ENCODE measurements at places on chromosomes 11 and 22.

GRCh38 chr22:17476838-17477237, 86.5 kb upstream of the SLC25A18 start:
- DNase-seq, result no peak

- no peak for DNase-seq
Measured at GRCh38 chr11:440065-441042, 1.5 kb downstream of the ANO9 start.

GRCh38 chr11:94958121-94958696, 15.1 kb downstream of the CWC15 start:
- no peak for DNase-seq

GRCh38 chr11:83118814-83119213, 38.1 kb upstream of the PCF11 start:
- no peak for DNase-seq

- no peak for DNase-seq
Measured at GRCh38 chr11:48170241-48171233, 46.1 kb upstream of the OR4B1 start.

- no peak for DNase-seq
Measured at GRCh38 chr11:24198481-24198880, 298.4 kb upstream of the LUZP2 start.

GRCh38 chr22:49070501-49070900, 757.2 kb downstream of the BRD1 start:
- no peak for DNase-seq

GRCh38 chr22:50271519-50271970, 1.4 kb upstream of the MAPK11 start:
- no peak for DNase-seq

GRCh38 chr22:35257321-35258190, at the start of gene HMGXB4:
Gene HMGXB4 (plus strand): TSS chr22:35257493. CDS start chr22:35262391, 4,898 bp downstream.
- peak; percentile 75 for DNase-seq

DNA sequence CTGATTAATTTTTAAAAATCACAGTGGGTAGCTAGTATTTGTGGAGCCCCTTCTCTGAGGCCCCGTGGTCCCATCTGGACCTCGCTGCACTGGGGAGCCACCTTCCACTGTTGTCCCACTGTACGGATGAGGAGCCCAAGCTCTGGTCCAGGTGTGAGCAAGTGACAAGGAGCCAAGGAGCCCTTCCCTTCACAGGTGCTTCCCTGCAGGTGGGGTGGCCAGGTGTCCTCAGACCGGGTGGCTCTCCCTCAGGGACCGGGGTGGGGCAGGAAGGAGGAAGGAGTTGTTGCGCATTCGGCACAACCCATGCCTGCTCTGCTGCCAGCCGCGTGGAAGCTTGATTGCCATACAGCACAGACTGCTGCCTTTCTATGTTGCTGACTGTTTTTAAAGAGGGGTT, 10.4 kb upstream of the SEPTIN5 start:
- no peak for DNase-seq

- DNase-seq, result no peak
Measured at GRCh38 chr11:33988586-33989370, 62.8 kb upstream of the CAPRIN1 start.

- DNase-seq, result no peak
Measured at GRCh38 chr11:64409707-64410403, 50.9 kb downstream of the RPS6KA4 start.

DNA sequence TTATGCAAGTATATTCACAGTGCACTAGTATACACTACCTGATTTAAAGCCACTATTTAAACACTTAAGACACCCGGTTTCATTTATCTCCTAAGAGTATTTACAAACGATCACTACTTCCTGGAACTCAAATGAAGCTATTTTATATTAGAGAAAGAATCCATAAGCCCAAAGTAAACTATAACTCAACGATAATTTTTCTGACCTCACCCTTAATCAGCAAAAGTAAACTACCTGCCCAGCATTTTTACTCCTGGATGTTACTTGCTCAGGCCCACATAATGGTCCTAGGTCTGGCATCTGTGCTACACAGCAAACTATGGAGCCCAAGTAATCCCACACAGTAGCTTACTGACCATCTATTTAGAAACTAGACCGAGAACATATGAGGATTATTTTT, 33.4 kb downstream of the TSG101 start:
- no peak for DNase-seq

- DNase-seq, result no peak
Measured at GRCh38 chr11:91795139-91795887, 429.3 kb upstream of the FAT3 start.

GRCh38 chr11:103464420-103464819, 355.2 kb downstream of the DYNC2H1 start:
- DNase-seq, result no peak

GRCh38 chr11:18490736-18491485, 35.3 kb downstream of the LDHAL6A start:
- DNase-seq, result no peak

GRCh38 chr11:130499828-130500227, 51.4 kb downstream of the ADAMTS15 start:
- DNase-seq, result no peak

GRCh38 chr11:117501237-117501898, 173.7 kb downstream of the CEP164 start:
- no peak for DNase-seq

- DNase-seq, result no peak
Measured at GRCh38 chr22:38973289-38974169, 8.6 kb upstream of the APOBEC3B start.

DNA sequence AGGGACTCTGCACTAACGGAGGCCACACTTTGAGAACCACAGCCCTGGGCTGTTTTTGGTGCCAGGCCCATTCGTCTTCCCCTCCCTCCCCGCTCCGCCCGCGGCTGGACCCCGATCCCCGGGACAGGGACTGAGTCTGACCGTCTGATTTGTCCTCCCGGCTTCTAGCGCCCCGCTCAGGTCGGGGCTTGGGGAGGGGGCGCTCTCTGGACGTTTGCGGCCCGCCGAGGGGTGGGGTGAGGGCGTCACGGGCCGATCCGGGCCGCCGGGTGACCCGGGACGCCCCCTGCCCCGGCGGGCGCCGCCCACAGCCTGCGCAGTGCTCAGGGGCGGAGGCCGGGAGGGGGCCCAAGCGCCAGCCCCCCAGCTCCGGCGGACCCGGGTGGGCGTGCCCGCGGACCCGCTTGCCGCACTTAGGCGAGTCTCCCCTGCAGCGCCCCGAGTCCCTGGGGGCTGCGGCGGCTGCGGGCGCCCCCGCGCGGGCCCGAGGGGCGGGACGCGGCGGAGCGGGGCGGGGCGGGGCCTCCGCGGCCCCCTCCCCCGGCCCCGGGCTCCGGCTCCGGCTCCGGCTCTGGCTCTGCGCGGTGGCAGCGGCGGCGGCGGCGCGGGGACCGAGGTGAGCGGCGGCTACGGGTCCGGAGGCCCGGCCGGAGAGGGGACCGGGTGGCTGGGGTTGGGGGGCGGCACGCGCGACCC, 33.7 kb upstream of the PRR5 start:
- no peak for DNase-seq

- DNase-seq, result no peak
Measured at GRCh38 chr11:122692444-122692843, 36.9 kb downstream of the UBASH3B start.

DNA sequence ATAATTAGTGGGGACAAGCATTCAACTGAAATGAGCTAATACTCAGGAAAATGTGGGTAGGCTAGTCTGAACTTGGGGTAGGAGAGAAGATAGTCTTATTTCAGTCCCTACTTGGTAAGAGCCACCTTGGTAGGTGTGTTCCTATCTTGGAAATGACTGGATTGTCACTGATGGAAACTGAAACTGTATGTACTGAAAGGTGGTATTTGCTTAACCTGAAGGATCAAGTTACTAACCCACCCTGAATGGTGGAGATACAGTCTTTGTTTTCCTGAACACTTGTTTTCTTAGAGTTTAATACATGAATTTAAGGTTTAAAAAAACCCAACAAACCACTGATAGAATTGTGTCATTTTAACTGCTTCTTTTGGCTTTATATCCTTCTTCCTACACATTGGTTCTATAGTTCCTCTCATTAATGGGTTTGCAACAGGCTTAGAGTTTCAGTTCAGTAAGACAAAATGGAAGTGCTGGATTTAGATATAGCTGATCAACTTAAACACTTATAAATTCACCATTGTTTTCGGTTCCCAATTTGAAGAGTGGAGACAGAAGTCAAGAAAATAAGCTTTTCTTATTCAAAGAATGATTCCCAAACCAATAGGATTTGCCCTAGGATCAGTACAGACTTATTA, 4.2 kb downstream of the FAR1 start:
- no peak for DNase-seq

DNA sequence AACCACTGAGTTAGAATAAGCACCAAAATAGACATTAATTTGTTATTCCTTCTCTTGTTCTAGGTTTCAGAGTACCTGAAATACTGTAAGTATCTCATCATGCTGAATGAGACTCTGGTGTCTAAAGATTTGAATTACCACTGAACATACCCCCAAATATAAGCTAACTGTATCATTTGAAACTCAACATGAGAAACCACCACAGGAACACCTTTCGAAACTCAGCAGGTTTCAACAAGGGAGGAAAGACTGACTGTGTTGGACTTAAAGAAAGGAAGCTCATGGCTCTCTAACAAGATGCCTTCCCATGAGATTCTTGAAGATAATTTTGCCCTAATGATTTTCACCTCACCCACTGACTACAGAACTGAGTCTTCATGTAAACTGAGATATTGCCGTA, 37.0 kb downstream of the PRCP start:
- DNase-seq, result no peak

- DNase-seq, result no peak
Measured at GRCh38 chr11:45361551-45361950, 75.4 kb upstream of the SYT13 start.

DNA sequence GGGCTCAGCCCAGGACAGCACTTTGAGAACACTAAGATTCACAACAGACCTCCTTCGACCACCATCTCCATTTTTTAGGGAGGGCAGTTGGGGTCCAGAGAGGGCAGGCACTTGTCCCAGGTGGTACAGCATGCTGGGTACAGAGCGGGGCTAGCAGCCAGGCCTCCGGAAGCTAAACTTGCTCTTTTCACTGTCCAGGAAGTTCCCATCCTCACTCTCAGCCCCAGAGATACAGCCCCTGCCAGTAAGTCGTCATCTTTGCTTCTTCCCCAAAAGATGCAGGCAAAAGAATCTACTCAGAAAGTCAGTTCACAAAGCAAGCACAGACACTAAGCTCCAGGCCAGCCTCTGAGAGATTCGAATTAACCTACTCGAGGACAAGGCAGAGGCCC, 6.7 kb upstream of the RAB3IL1 start:
- DNase-seq, result no peak

DNA sequence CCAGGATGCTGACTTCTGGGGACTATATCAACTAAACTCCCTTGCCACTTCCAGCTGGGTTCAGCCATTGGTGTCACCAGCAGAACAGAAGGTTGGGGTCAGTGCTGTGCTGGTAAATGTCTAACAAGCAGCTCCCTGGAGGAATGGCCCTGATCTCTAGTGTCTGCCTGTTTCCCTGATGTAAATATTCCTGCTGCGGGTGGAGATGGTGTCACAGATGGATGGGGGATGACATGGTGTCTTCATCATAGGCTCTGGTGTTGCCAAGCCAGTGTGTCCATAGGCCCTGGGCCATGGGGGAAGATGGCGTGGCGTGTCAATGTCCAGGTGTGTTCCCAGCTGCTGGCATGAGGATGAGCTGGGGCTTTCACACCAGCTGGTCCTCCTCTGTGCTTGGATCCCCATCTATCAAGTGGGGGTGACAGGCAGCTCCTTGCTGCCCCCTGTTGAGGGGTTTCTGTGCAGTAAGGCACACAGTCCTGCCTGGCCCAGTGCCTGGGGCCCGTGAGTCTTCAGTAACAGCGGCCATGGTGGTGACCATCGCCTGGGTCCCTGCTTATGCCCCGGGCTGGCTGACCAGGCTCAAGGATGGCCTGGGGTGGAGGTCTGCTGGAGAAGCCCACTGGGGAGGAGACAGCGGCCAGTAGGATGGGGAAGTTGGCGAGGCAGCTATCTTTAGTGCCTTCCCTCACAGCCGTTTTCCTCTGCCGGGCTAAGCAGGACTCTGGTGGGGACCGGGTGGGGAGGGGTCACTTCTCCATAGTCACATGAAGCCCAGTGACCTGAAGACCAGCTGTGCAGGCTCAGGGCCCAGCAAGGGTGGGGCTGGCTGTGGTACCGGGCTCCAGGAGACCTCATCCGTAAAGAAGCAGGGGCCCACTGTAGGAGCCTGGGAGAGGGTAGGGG, 12.7 kb downstream of the RPL3 start:
- peak; percentile 32 for DNase-seq

DNA sequence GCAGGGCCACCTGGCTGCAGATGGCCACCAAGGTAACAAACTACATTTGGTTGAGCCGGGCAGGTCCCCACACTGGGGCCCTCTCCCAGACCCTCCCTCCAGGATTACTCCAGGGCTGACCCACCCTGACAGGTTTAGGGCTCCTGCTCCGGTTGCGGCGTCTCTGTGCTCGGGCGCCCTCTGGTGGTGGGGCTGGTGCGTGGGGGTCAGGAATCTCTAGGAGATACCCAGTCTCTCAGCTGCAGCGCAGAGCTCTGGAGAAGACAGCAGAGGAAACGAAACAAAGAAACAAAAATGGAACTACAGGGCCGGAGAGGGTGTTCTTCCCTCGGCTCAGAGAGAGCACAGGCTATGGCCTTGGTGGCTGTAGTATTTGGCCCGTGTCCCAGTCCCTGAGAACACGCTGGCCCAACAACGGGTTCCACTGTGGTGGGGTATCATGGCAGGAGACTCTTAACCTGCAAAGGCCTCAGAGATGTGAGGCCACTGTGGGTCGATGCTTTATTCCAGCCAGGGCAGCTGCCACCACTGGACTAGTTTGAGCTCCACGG, 2.4 kb downstream of the C11orf96 start:
- no peak for DNase-seq

DNA sequence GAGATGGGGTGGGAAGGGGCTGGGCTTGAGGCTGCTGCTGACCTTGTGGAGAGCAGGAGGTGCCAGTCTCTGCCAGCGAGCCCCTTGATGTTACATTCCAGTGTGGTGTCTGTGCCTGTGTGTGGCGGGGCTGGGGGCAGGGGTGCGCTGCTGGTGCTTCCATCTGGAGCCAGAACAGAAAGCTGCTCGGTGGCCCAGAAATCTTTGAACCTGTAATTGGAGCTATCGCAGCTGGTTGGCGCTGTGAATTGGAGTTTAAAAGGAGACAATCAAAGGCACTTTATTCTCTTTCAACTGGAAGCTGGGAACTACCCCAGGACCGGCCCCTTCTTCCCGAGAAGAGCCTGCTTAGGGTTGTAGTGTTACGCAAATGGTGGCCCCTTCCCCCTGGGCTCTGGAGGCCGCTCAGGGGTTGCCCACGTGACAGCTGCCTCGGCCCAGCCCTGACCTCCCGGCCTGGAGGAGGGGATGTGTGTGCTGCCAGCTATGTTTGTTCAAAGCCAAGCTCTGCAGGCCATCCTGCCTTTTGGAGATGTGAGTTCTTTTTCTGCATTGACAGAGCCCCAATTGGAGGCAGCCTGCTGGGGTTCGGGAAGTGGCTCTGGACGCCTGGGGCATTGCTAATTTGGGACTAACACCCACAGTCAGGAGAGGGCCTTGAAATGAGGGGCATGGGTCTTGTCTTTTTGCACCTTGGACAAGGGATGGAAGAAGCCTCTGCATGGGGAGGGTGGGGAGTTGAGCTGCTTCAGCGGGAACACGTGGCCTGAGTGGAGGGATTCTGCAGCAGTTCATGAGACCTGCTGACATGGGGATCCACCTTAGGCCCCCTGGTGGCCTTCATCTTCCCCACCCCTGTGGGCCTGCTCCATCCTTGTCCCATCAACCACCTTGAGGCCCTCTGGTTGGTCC, 14.0 kb upstream of the ARSA start:
- DNase-seq, result no peak

- DNase-seq, result no peak
Measured at GRCh38 chr11:76662656-76663485, 7.7 kb downstream of the LRRC32 start.

- no peak for DNase-seq
Measured at GRCh38 chr11:3675971-3676370, 4.8 kb upstream of the CHRNA10 start.

- DNase-seq, result no peak
Measured at GRCh38 chr11:113376156-113376555, 11.4 kb upstream of the ANKK1 start.

Data from stimulated activated CD8-positive, alpha-beta memory T cell treated with anti-CD3 and anti-CD28 coated beads, Interleukin-4, amount 100 ng/mL, for 4 hours (primary cell).